SJSA1 (cell line): ENCODE measurements at places on chromosomes 16 and 17. TPM values are rescaled to one million over a fixed set of nuclear protein-coding genes. Genes with fewer than 3 reads are reported as not detected.

DNA sequence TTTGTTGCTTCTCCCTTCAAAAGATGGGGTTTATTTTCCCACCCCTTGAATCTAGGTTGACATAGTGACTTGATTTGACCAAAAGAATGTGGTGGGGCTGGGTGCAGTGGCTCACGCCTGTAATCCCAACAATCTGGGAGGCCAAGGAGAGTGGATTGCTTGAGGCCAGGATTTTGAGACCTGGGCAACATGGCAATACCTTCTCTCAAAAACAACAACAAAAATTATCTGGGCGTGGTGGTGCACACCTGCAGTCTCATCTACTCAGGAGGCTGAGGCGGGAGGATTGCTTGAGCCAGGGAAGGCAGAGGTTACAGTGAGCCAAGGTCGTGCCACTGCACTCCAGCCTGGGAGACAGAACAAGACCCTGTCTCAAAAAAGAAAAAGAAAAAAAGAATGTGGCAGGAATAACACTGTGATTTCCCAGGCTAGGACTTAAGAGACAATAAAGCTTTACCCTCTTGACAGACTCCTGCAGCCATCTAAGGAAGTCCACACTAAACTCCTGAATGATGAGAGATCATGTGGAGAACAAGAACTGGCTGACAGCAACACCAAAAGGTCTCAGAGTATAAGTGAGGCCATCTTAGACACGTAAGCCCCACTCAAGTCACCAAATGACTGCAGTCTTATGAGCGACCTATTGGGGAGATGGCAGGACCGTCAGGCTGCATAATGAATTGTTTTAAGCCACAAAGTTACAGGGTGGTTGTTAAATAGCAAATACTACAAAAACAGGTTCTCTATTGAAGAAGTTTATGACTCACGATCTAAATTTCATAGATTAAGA is 37.0 kb downstream of the FBXL20 start:
- no peak overlapping the region for H3K27ac ChIP-seq
- no peaks in the 10 kb centered on the region for H3K27me3 ChIP-seq
- no peaks in the 10 kb centered on the region; the same call in 1 of the 2 replicates for H3K4me1 ChIP-seq

DNA sequence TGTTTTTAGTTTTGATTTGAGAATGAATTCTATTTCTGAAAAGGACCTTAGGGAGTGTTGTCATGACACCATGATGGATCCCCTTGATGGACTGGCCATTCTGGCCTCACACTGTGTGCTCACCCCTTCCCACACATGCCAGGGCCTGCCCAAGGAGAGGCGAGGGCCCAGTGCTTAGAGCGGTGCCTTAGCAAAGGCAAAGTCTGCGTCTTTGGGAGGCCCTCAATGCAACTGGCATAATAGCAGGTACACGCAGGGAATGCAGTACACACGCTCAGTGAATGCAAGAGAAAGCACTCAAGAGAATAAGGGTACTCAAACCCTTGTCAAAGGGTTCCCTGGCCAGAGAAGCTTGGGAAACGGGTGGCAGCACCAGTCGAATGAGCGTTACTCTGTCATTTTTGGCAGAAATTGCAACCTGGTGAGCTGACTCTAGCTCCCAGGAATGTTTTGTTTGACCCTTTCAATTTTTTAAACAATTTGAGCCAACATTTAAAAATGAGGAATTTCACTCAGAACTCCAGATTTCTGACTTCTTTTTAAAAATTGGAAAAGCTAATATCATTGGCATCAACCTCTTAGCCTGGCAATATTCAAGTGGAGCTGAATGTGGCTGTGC is 32.1 kb downstream of the NKD1 start:
- H3K27me3 ChIP-seq = no peaks in the 10 kb centered on the region
- H3K4me1 ChIP-seq = no peaks in the 10 kb centered on the region
- H3K4me3 ChIP-seq = no peak overlapping the region
- DNase-seq = no peak

DNA sequence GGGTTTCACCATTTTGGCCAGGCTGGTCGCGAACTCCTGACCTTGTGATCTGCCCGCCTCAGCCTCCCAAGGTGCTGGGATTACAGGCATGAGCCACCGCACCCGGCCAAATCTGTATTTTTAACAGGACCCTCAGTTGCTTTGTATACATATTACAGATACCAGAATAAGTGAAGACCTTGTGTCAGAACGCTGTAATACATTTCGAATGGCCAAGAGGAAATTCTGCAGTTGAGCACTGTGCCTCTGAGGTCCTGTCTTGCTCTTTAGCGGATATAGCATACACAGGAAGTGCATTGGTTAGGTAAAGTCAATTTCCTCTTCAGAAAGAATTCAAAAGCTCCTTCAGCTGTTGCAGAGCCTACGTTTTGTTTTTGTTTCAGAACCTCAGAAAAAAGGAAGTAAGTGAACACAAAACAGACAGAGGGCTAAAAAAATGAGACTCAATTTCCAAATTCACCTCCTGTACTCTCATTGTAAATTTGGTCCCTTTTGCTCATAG is 15.7 kb downstream of the CRLF3 start:
- no peak for DNase-seq
- no peaks in the 10 kb centered on the region for H3K27me3 ChIP-seq
- H3K4me3 ChIP-seq = no peak overlapping the region
- H3K4me1 ChIP-seq = peaks cover 7% of the 10 kb centered on the region

The PLD2 gene
- 7.6 and 16.8 TPM in 2 replicates for total RNA-seq

The CRYM gene
- total RNA-seq = not detected in 2 replicates
